ENCODE measurements at places on chromosomes 5 and 9.

DNA sequence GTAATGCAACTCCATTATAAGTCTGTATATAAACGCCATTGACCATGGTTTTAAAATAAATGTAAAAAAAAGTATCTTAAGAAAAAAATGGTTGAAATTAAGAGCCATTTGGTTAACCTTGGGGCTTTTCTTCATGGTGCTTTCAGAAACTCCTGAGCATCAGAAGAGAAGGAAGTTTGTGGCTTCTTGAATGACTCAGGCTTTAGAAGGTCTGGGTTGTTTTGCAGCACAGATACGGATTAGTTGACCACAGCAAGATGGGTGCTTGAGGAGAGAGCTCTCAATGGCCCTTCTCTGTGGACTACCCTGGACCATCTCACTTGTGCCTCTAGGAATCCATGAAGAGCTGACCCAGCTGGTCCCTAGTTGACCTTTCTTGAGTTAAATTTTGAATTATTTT is 189.5 kb downstream of the TMEM38B start:
- no peak for DNase-seq

- no peak for DNase-seq
Observed at GRCh38 chr9:107478805-107479204, 10.8 kb downstream of the KLF4 start.

DNA sequence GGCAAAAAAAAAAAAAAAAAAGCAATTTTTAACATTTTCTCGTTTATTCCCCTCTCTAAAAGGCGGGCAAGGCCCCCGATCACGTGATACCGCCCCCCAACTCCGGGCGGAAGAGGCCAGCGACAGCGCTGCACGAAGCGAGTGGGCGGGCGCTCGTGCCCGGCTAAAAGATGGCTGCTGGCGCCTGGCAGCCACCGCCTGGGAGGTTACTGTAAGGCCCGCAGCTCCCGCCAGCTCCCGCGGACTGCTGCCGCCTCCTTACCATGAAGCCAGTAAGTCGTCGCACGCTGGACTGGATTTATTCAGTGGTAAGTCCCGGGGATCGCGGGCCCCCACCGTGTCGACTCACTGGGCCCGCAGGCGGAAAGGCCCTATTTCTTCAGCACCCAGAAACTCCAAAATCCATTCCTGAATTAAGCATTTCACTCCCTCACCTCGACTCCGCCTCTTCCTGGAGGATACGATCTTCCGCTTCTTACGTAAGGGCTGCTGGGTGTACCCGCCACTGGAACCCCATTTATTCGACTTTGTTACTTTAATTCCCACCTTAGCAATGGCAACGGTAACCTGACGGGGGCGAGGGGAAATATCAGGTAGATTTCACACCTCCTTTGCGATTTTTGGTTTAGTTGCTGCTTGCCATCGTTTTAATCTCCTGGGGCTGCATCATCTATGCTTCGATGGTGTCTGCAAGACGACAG is at the start of the genes SMIM27 and TOPORS:
Gene SMIM27, plus strand, starts transcription at position 156 of the 701 bp plus-strand sequence. Its CDS starts 108 bp downstream, at position 264.
Gene TOPORS, minus strand, starts transcription at position 415 of the 701 bp plus-strand sequence. Its CDS starts 150 bp downstream, at position 265.
- peak; percentile 97 for DNase-seq

DNA sequence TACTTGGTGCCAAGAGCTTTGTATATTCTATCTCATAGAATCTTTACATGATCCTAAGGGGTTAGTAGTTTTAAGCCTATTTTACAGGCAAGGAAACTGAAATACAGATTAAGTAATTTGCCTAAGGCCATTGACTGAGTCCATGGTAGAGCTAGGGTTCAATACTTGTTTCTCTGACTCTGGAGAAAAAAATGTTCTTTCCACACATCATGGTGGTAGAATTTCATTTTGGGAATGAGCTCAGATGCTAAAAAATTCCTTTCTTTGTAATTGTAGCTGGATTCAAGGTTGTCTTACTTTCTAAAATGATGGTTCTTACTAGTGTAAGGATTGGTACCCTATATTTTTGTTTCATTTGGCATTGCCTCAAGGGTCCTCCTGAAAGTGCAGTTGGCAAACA is 86.0 kb downstream of the ANKRD55 start:
- DNase-seq = no peak

DNA sequence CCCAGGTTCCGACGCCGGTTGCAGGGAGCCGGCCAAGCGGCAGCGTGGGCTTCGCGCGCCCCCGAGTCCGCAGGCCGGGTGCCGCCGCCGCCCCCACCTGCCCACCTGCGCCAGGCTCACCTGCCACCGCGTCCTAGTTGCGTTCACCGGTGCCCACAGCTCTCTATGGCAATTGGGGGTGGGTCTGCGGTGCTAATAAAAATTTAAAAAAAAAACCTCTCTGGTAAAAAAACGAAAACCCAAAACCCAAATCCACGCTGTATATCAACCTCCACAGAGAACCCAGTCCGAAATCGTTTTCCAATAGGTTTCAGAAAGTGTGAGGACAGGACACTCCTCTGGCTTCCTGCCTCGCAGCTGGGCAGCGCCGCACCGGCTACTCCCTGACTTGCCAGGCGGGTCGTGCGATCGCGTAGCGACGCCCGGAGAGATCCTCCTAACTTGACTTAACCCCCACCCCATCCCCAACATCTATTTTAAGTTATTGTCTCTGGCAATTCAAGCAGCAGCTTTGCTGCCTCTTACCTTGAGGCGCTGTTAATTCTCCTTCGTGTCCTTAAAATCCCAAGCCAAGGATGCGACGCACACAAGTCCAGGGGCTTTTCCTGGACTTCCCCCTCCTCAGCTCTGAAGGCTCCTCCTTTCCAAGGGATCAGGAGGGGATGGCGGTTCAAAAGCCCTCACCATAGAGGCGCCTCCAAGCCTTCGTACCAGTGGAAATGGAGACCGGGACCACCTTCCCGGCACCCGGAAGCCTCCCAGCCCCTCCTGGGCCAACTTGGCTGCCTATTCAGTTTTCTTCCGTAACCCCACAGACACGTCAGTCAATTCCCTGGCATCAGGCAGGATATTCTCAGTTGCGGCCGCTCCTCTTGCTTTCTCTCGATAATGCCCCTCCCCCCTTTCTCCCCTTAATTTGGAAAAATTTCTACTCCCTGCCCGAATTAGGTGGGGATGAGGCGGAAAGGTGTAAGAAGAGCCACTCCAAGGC is 1639.4 kb upstream of the C9orf72 start:
- peak; percentile 89 for DNase-seq

DNA sequence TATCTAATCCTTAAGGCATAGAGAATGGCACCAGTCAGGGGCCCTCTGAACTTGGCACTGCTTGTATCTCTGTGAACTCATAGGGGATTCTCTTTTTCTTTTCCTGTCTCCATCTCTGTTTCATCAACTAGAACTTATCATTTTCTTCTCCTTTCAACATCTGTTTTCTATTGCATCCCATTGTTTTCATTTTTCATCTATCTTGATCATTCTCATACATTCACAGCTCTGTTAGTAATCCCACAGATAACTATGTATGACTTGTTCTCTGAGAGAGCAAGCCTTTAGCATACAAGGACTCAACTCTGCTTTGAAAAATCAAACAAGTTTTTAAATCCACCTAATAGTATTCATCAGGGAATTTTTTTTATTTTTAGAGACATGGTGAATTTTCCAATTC is 264.3 kb downstream of the ARRDC3 start:
- DNase-seq = no peak

DNA sequence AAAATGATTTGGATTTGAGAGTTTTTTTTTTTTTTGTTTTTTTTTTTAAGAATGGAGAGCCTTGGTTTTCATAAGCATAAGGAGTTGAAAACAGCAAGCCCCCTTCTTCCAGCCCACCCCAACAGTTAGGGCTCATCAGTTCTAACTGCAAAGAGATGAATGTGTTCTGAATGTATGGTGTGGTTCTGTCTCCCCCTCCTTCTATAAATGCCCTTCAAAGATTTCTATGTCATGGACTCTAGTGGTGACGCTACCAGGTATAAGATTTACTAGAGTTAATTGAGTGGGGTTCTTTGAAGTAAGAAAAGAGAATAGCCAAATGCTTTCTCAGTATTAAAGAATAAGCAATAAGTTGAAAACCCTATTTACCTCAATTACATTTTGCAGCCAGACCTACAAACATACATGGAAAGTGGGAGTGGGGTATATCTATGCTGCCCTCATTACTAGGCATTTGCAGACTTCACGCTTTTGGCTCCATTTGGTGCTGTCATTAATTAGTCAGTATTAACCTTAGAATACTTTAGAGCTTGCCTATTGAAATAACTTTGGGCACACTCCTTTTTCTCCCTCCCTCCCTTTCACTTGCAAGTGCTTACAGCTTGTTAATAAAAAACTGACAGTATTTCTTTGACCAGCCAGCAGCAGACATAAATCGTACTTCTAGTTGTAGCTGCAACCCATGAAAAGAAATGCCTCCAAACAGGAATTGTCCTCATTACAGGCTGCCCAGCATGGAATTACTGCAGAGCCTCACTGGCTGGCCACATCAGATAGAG is 667.2 kb upstream of the ZNF608 start:
- peak; percentile 62 for DNase-seq

DNA sequence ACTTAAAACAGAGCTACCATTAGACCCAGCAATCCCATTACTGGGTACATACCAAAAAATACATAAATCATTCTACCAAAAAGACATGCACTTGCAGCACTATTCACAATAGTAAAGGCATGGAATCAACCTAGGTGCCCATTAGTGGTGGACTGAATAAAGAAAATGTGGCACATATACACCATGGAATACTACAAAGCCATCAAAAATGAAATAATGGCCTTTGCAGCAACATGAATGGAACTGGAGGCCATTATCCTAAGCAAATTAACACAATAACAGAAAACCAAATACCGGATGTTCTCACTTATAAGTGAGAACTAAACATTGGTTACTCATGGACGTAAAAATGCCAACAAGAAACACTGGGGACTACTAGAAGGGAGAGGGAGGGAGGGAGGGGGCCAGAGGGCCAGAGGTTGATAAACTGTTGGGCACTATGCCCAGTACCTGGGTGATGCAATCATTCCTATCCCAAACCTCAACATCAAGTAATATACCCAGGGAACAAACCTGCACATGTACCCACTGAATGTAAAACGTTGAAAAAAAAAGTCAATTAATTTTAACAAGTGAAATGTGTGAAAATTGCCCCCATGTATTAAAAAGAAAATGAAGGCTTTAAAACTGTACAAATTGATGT is 24.5 kb upstream of the GPR150 start:
- peak; percentile 50 for DNase-seq

GRCh38 chr5:90134892-90135291 is 274.7 kb downstream of the CETN3 start:
- DNase-seq = no peak

DNA sequence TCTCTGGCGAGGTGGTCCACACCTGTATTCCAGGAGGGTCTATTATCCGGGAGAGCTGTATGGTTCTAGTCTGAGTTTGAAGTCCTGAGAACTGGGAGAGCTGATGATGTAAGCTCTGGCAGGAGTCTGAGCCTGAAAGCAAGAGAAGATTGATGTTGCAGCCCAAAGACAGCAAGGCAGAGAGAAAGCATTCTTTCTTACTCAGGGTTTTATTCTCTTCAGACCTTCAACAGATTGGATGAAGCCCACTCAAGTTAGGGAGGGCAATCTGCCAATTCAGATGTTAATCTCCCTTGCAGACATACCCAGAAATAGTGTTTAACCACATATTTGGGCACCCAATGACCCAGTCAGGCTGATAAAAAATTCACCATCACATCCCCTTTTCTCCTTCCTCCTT is 159.1 kb downstream of the CCDC171 start:
- DNase-seq = no peak

DNA sequence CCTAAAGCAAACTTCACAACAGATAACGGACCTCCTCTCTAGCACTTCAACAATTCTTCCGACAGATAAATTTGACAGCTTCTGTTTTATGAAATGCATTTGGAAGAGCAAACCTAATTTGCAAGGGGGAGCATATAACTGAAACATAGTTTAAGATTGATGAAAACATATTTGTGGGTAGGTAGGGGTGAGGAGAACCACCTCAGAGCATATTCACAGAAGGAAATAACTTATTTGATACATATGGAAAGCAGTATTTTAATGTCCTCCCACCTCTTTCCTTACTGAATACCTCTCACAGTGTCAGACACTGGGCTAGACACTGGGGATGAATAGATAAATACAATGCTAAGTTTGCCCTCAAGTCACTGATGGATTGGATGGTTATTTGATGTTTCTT is 384.8 kb downstream of the MAT2B start:
- DNase-seq = no peak

DNA sequence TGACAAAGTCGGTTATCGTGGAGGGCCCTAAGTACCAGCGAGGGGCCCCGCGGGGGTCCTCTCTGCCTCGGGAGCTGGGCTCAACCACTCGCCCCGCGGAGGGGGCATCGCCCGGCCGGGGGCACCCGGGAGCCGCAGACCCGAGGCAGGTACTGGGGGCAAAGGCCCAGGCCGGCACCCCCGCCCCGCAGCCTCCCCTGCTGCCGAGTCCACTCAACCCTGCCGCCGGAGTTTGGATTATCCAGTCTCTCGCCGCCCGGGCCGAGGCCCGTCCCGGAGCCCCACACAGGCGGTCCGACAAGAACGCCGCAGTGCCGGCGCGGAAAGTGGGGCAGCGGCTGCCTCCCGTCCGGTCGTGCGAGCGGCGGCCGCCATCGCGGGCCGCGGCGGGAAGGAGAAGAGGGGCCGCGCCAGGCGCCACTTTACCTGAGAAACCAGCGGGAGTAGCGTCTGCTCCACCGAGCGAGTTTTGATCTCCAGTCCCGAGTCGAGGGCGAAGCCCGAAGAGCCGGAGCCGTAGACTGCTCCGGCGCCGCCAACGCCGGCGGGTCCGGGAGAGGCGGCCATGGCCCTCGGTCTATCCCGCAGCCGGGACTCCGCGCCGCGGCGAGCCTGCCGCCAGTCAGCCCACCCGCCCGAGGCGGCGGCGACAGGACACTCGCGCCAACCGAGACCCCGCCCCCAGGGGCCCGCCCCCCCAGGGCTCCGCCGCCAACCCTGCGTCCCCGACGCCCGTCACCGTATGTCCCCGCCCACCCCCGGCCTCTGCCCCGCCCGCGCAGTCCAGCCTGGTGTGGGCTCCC is at the start of gene CTNNAL1:
Gene CTNNAL1, minus strand, starts transcription at position 624 of the 803 bp plus-strand sequence. Its CDS starts 57 bp downstream, at position 567.
- peak; percentile 95 for DNase-seq

DNA sequence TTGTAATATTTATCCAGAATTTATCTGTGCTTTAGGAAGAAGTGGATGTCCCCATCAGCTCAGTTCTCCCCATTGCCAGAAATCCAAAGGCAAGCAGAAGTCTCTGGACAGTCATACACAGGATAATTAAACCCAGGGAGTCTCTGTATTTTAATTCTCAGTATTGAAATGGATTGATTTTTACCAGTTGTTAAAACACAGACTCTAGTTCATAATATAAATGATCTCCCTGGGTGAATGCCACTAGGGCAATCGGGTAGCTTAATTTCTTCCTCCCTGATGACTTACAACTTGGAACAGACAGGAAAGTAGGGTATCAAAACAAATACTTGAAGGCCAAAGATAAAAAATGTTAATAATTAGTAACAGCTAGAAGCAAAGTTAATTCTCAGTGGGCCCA is 66.5 kb upstream of the DAP start:
- no peak for DNase-seq

DNA sequence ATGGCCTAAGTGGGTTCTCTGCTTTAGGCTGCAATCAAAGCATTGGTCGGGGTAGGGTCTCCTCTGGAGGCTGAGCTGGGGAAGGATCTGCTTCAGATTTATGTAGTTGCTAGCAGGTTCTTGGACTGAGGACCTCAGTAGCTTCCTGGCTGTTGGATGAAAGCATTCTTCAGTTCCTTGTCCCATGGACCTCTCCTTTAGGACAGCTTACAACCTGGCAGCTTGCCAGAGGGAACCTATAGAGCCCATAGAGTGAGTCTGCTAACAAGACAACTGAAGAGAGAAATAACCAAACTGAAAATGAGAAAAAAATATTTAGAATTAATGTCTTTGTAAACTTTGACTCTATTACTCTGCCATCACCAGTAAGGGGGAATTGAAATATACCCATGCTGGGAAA is 12.4 kb downstream of the MRPS30 start:
- no peak for DNase-seq

All from NCI-H69 (cell line).